Anterior cingulate cortex (tissue), 58 donors: ENCODE measurements at places on chromosomes 12 and 14.

GRCh38 chr12:31245822-31246469 is 80.0 kb downstream of the SINHCAF start:
- no peak for DNase-seq

- no peak for DNase-seq
Measured at GRCh38 chr12:64749461-64750200, 9.6 kb downstream of the GNS start.

DNA sequence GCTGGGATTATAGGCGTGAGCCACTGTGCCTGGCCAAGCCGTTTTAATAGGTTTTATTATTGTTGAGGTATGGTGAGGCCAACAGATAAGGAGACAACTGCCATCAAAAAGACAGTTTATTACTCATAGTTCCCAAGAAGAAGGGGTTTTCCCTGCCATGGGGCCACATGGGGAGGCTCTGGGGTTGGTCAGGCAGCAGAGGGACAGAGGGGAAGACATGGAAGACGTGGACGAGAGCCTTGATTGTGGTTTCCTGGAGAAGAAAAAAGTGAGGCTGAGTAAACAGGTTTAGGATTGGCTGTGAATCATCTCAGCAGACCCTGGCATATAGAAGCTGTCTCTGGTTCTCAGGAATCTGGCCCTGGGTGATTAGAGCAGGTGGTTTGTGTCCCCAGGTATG is 69.9 kb downstream of the FOXN4 start:
- DNase-seq = no peak

DNA sequence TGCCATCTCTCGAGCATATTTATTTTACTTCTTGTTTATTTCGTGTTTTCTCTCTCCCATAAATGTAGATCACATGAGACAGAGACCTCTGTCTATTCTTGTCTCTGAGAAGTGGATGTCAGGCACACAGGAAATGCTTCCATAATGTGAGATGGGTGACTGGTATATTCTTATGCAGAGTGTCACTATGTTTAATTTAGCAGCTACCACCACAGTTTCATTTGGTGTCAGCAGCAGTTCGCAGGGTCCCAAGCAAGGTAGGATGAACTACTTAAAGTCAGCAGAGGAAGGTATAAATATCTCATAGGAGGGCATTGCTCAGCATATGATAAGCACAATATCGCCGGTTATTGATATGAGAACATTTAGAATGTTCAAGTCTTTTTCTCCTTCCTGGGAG is 180.9 kb upstream of the CNTN1 start:
- no peak for DNase-seq

DNA sequence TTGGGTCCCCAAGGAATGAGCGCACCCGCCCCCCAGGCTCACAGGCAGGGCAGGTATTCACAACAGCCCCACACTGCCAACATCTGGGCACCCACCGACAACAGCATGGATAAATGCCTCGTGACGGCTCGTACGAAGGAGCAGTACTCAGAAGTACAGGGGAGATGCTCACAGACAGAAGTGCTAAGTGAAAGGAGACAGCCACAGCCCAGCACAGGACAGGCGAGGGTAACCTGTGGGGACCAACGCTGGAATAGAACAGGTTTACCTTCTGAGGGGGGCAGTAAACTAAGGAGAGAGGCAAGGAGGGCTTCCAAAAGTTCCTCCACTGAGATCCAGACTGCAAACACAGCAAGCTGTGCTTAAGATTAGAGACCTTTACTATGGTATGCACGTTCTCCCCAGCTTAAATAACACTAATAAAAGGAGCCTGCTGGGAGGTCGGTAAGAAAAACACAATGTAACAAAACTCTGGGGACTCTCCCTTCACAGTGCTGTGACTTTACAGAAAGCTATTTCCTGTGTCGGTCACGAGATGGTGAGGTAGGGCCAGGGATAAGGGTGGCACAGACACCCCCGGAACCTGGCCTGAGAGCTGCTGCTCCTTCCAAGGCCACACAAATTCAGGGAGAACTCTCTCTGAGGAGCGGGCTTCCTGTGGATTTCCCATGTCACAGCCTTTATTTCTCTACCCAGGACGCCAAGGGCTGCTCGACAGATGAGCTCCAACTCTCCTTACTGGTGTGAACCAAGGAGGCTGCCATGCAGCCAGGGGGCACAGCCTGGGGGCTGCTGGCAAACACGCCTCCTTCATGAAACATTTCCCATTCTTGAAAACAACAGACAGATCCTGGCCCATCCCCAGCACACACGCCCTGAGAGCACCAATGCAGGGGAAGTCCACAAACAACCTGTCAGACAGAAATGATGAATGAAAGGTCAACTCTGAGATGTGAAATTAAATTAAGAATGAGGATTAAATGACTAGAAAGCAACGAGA is 26.3 kb downstream of the SLC15A4 start:
- DNase-seq = no peak

DNA sequence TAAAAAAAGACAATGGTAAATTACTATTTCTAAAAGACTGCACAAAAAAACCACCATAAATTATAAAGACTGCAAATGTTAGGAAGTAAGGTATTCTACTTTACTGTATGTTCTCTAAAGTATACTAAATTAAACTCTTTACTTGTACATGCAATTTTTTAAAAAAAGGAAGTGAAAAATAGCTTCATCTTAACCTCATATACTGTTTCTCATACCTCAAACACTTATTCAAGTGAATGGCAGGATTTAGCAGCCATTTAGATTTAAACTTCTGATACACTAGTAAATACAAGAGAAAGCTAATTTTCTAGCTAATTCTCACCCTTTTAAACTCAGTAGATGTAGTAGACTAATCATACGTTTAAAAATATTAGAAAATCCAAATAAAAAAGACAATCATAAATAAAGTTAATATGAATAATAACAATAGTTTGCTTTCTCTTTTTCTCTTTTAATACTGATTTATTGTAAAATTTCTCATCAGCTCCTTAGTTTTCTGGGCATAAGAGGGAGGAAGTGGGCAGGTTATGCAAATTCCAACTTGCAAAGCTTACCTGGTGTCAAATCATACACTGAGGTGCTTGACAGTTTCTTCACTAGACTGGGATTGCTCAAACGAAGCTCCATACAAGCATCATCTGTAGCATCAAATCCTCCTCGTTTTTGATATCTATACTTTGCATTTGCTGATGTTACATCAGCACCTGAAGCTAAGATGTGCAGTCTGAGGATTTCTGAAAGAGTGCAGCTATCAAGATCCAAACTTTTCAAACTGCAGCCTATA is 71.0 kb upstream of the CFL2 start:
- DNase-seq = no peak

GRCh38 chr14:57362361-57362760 is 28.0 kb upstream of the NAA30 start:
- DNase-seq = no peak

- no peak for DNase-seq
Measured at GRCh38 chr14:102930138-102930752, 7.8 kb downstream of the AMN start.

GRCh38 chr12:8890313-8891085 is 23.8 kb upstream of the PHC1 start:
- DNase-seq = no peak

DNA sequence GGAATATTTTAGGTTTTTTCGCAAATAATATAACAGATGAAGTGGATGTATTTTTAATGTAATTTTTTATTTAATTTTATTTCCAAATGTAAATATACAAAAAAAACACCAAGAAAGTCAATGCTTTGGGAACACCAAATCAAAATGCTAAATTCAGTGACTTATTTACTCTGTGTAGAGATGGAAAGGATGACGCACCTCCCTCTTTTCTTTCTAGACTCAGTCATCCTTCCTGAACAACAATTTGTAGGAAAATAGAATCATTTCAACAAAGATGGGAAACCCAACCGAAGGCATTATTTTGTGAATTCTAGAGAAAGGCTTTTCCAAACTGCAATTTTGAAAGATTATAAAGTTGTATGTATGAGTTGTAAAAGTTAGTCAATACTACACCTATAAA is 57.7 kb downstream of the CCER1 start:
- no peak for DNase-seq

DNA sequence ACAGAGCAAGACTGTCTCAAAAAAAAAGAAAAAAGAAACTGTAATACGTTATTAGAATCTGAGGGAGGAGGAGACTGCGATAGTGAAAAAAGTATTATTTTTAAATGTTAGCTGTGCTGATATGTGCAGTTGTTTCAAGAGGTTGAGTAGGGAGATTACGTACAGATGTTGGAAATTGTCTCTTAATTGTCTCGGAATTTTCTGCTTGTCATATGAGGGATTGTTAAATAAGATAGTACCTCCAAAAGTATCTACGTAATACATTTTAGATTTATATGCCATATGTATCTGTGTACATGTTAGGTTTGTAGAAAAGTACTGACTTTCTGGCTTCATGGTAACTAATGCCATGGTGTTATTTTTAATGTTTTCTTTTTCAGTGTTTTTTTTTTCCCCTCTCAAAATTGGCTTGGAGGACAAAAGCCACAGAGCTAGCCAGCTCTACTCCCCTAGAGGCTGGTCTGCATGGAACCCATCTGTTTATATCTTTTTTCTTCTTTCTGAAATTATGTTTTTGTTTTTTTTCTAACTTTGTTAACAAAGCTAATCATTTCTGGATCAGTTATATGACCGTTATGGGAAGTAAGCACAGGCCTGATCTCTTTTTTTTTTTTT is 3.4 kb downstream of the RIMKLB start:
- DNase-seq = no peak
